Mammary epithelial cell (primary cell): ENCODE measurements at places on chromosomes 7 and 10. TPM values are rescaled to one million over a fixed set of nuclear protein-coding genes. Genes with fewer than 3 reads are reported as not detected.

- DNase-seq = no peak
Observed at GRCh38 chr10:114674346-114674745, 16.3 kb upstream of the ABLIM1 start.

IFIT1B gene
- total RNA-seq = not detected in 2 replicates

DNA sequence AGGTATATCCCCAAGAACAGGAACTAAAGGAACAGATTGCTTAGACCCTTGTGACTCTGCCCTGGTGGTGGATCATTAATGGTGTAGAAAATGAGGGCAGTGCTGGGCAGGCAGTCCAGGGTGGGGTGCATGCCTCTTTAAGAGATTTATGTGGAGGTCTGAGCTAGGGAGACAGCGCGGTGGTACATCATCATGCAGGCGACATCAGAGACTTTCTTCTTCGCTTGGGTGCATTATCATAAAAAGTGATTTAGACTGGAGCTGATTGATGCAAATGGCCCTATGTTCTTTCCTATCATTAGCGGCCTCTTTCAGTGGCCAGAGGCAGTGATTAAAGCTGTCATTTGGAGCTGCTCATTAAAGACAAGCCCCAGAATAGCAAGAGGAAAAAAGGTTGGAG is 519.1 kb upstream of the GALNT17 start:
- DNase-seq = no peak

HYAL4 gene
- total RNA-seq = 2.2 TPM

- DNase-seq = no peak
Observed at GRCh38 chr10:21510241-21511094, 15.0 kb downstream of the SKIDA1 start.

GRM3 gene
- total RNA-seq = not detected in 2 replicates

- DNase-seq = no peak
Observed at GRCh38 chr7:1421020-1421790, 38.1 kb downstream of the MICALL2 start.

NEUROD6 gene
- total RNA-seq = not detected in 2 replicates

- peak; percentile 81 for DNase-seq
Observed at GRCh38 chr7:113652501-113652900, 266.3 kb downstream of the PPP1R3A start.

ENTPD1 gene
- total RNA-seq = not detected in 2 replicates

DNA sequence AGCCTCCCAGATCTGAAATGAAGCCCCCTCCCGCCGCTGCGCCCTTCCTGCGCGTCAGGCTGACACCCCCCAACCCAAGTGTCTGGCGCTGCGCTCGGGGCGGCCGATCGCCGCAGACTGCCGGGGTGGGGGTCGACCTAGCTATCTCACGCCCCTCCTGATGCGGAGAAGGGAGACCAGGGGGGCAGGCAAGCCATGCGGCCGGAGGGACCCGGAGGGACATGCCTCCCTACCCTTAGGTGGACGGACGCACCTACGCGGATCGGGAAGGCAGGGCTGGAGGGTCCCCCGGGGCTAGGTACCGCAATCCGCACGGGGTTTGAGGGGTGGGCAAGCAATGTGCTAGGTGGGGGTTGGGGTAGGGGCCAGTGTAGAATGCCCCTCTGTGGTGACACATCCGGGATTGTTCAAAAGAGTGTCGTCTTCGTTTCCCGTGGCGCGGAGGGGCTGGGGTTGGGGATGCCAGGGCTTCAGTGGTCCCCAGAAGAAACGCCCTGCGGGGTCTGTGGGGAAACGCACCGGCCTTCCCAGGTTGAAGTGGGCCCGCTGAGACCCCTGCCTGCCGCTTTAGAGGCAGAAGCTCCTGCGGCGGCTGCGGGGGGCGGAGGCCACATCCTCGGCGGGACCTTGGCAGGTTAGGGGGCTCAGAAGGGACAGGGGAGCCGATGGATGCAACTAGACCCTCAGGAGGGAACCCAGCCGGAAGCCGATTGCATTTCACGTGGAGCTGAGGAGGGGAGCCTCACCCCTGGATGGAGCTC is 913 bp downstream of the ADCYAP1R1 start:
- DNase-seq = no peak
